Transverse colon (tissue), 4 donors: ENCODE measurements at places on chromosomes 5 and 9.
A peak's percentile ranks its signal among the peaks of the same experiment; 100 is the strongest.

DNA sequence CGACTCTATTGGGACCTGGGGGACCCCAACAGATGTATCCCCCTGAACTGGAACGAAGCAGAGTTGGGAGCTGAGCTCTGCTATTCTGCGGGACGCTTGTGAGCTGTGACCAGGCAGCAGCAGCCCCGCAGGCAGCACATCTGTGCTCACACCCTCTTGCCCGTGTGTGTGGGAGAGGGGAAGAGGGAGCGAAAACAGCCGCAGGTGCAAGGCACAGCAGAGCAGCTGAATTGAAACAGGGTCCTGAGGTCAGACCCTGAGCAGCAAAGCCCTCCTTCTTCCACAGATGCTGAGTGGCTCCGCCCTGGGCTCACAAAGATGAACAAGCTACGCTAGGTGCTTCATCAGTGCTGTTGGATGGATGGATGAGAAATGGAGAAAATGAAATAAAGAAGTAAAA lies 198.7 kb downstream of the HSPA4 start:
- DNase-seq: no peak

DNA sequence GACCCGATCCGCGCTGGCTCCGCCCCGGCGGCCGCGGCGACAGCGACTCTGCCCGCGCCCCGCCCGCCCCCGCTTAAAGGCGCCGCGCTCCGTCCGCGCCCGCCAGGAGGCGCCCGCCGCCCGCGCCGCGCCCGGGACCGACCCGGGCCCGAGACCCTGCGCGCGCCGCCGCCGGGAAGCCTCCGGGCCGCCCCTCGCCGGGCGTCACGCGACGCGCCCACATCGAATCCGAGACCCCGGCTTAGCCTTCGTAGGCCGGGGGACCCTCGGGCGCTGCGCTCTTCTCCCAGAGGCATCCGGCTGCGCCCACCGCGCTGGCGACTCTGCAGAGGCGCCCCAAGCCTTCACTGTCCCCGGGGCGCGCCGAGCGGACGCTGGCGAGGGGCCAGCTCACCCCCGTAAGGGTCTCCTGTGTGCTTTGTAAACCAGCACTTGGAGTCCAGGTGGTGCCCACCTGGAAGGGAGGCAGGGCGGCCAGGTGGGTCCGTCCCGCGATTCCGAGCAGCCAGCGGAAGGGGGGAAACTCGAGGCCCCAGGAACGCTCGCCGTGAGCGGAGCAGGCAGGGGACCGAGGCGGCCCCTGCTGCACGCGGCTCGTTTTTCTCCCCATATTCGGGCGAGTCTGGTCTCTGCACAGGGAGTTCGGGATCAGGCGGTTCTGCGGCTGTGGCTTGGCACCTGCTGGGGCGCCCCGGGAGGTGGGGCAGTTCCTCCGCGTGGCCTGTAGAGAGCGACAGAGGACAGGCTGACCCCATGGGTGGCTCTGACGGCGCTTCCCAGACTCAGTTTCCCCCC lies 423 bp upstream of the ABCA2 start:
- peak; percentile 83 for DNase-seq

DNA sequence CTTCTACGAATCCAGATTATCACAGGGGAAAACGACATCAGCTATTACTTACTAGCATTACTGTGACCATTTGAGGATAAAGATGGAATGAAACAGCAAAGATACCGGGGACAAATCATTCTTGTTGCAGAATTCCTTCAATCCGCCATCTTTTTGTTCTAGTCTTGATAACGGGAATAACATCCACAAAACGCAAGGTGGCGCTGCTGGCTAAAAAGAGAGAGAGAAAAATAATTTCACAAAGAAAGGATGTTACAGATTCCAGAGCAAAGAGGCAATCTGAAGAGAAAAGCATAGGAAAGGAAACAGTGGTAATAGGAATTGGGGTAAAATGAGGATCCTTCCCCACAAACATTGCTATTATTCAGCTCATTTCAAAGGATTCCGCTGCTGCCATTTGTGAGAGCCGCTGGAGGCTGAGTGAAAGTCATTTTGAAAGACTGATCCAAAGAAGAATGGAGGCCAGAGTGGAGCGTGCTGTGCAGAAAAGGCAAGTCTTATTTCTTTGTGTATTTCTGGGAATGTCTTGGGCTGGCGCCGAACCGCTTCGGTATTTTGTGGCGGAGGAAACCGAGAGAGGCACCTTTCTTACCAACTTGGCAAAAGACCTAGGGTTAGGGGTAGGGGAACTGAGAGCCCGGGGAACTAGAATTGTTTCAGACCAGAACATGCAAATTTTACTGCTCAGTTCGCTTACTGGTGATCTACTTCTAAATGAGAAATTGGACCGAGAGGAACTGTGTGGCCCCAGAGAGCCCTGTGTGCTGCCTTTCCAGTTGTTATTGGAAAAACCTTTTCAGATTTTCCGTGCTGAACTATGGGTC lies at the start of gene PCDHB7:
PCDHB7 (plus strand) TSS at position 264 of the 824 bp plus-strand sequence; CDS start at position 456, 192 bp downstream.
- no peak for DNase-seq

- no peak for DNase-seq
Measured at GRCh38 chr9:79955300-79955699, 383.5 kb downstream of the TLE4 start.

DNA sequence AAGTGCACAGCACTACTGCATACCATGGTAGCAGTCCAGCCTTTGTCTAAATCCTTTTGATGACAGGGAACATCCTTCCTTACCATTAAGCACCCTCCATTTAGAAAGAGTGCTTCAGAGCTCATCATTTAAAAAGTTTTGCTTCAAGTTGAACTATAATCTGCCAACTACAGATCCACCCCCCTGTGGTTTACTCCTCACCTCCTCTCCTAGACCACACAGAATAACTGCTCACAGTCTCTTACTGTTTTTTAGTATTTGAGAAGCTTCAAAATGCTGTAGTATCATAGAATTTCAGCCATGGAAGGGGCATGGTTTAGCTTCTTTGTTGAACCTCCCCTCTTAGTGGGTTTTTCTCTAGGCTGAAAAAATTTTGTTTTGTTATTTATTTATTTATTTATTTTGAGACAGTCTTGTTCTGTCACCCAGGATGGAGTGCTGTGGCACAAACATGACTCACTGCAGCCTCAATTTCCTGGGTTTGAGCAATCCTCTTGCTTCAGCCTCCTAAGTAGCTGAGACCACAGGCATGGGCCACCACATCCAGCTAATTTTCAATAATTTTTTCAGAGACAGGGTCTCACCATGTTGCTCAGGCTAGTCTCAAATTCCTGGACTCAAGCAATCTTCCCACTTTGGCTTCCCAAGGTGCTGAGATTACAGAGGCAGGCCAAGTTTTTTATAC lies 384.3 kb upstream of the RFX3 start:
- DNase-seq: no peak
